ENCODE measurements at places on chromosomes 1 and 21.
A peak's percentile ranks its signal among the peaks of the same experiment; 100 is the strongest.

- no peak for DNase-seq
Measured at GRCh38 chr21:21188513-21189195, 190.4 kb downstream of the NCAM2 start.

DNA sequence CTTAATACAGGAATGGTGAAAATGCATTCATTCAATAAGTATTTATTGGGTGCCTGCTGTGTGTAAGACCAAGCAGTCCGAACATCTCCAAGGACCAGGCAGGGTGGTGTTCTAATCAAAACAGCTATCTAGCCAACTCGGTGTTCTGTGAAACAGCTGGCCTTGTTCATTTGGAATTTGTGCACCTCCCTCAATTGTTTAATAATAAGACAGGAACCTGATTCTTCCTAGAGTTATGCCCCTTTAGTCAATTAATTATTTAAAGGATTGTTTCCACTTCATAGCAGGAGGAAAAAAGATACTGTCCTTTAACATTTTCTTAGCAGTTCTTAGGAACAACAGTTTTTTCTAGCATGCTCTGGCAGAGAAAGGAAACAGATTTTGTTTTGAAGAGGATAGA lies 30.4 kb downstream of the S100A10 start:
- no peak for DNase-seq

DNA sequence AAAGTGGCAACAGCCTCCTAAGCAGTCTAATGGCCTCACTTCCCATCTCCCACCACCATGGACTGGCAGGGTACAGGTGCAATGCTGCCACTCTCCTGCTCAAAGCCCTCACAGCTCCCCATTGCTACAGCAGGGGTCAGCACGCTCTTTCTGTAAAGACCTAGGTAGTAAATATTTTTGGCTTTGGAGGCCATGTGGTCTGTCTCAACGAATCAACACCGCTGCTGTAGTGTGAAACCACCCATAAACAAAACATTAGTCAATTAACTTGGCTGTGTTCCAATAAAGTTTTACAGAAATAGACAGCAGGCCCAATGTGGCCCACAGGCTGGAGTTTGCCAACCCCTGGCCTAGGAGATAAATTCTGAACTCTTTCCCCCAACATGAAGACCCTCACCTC lies 44.6 kb upstream of the TMEM125 start:
- DNase-seq, result no peak

DNA sequence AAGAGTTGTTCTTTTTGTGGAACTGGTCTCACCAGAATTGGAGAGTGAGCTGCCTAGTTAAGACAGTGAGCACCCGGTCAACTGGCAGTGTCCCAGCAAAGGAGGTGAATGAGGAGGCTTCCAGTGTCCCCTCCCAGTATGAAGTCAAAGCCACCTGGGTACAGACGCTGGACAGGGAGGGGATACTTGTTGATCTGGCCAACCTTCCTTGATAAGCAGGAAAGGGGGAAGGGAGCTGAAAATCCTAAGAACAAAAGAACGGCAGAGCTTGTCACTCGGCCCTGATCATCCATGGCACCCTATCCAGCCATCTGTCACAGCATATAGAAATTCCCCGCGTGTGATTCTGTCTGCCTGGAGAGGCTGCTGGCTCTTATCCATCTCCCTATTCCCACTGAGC lies 91.5 kb downstream of the SSBP3 start:
- peak; percentile 31 for DNase-seq

DNA sequence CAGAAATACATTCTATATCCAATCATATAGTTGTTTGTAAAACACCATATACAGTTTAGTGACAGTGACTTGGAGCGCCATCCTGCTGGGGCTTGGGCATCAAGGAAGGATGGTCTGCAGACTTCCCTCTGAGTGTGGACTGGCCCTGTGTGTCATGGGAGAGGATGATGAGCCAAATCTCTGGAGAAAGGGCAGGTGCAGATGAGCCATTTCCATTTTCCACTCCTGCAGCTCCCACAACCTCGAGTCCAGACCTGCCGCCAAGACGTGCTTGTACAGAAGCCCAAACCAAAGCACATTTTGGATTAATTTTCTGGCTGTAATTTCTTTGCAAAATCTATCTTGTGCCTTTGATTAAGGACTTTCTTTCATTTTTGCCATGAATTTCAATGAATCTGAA lies 48.3 kb upstream of the SLC22A15 start:
- DNase-seq, result no peak

GRCh38 chr1:114081437-114082303 lies 72.0 kb downstream of the SYT6 start:
- no peak for DNase-seq

- no peak for DNase-seq
Measured at GRCh38 chr1:175317309-175317708, 124.7 kb upstream of the KIAA0040 start.

DNA sequence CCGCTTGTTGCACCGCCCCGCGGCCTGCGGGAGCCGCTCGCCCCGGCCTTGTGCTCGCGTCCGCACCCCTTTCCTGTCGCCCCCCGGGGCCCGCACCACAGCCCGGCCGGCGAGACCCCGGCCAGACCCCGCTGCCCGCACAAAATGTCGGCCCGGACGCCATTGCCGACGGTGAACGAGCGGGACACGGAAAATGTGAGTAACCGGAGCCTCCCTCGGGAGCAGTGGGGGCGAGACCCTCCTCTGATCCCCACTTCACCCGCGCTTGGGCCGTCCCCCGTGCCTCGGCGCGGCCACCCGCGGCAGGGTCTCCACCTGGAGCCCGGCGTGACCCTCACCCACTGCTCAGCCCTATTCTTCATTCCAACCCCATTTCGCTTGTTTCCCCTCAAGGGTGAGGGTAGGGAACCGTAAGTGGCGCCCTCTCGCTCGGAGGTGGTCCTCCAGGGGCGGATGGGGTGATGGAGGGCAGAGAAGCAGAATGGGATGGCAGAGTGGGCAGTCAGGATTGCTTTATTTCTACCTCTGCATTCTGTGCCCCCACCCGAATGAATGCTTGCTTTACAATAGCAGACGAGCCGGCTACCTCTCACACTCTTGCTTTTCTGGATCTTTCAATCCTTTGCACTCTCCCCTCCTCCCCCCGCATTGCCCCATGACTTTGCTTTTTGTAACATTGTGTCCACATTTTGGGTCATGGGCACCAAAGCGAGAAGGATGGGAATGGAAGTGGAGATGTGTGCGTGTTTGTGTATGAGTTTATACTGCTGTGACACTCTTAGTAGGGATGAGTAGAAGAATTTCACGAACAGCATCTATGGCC lies 954 bp downstream of the MARK1 start:
- peak; percentile 51 for DNase-seq

GRCh38 chr1:244918421-244919319 lies 54.3 kb upstream of the HNRNPU start:
- DNase-seq, result peak; percentile 43

GRCh38 chr1:220451532-220451931 lies 76.4 kb upstream of the MARK1 start:
- DNase-seq, result no peak

GRCh38 chr1:46013581-46013980 lies 118.8 kb downstream of the PIK3R3 start:
- DNase-seq, result no peak

DNA sequence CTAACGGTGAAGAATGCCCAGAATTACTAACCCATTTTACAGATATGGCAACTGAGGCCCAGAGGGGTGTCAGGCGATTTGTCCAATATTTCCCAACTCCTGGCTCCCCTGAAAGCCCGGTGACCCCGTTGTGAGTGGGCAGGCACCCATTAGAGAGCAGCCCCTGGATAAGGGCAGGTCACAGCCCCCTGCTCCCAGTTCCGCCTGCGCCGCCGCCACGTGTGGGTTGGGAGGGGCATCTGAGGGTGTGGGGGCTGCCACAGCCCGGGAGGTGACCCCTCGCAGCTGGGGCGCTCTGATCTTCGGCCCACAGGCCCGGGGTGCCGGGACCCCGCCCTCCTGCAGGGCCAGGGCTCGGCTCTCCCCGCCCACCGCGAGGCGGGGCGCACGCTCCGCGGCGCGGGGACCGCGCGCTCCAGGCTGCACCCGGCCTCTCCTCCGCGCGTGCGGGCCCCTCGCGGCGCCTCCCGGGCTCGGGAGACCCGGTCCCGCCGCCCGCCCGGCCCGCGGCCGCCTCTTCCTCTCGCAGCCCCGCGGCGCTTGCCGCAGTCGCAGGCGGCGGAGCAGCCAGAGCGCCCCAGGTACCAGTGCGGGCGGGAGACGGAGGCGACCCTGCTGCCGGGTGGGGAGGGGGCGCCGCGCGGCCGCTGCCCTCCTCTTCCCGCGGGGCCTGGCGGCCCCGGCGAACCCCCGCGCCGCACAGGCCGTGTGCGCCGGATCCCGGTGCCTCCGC lies at the start of gene HTR6:
Gene HTR6, plus strand, starts transcription at position 423 of the 733 bp plus-strand sequence. CDS start 879 bp downstream, outside the sequence.
- DNase-seq, result peak; percentile 34

GRCh38 chr1:2403273-2403672 lies 9.1 kb downstream of the PEX10 start:
- DNase-seq, result no peak

DNA sequence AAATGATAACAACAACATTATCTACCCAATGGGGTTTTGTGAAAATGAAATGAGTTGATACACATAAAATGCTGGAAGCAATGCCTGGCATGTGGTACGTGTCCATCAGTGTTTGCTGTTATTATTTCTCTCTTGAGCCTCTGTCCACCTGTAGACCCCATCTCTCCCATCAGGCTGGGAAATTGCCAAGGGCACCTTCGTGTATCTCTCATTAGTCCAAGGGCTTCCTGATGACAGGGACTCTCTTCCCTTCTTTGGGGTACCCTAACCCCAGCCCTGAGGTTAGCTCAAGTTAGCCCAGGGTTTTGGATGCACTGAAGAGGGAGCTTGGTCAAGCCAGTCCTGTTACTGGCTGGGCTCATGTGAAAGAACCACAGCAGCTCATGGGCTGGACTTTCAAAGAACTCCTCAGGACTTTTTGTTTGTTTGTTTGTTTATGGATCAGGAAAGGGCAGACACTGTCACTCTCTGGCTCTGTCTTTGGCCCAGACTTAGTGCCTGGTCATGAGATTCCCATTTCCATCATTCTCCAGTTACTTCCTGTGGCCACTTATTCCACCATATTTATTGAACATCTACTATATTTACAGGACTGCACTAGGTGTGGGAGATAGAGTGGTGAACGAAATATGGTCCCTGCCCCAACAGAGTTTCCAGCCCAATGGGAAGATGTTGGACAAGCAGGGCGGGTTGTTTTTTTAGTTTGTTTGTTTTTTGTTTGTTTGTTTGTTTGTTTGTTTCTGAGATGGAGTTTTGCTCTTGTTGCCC lies 57.4 kb downstream of the NAV1 start:
- DNase-seq, result no peak

GRCh38 chr1:55010887-55011217 lies 12.1 kb downstream of the BSND start:
- no peak for DNase-seq

GRCh38 chr1:111212634-111213335 lies 12.3 kb upstream of the DENND2D start:
- DNase-seq, result no peak

- DNase-seq, result peak; percentile 26
Measured at GRCh38 chr1:201268604-201269151, 14.6 kb upstream of the PKP1 start.

- no peak for DNase-seq
Measured at GRCh38 chr1:210855440-210855839, 278.5 kb downstream of the KCNH1 start.

DNA sequence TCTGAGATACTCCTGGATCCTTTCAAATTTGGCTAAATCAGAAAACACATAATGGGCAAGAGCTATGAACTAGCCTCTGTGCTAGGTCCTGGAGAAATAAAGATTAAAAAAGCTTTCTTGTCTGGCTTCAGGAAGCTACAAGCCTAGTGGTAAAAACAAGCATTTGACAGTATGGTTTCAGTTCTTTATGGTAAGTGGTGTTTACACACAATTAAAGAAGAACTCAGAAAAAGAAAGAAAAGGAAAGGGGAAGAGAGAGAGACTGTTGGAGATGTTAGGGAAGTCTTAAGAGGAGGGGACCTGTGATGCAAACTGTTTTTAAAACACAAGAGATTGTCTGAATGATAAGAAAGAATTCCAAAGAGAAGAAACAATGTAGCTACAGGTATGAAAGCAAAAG lies 1.8 kb downstream of the OR10J1 start:
- DNase-seq, result no peak

DNA sequence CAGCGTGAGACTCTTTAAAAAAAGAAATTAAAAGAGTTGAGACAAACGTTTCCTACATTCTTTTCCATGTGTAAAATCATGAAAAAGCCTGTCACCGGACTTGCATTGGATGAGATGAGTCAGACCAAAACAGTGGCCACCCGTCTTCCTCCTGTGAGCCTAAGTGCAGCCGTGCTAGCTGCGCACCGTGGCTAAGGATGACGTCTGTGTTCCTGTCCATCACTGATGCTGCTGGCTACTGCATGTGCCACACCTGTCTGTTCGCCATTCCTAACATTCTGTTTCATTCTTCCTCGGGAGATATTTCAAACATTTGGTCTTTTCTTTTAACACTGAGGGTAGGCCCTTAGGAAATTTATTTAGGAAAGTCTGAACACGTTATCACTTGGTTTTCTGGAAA lies 31.2 kb downstream of the IFNAR1 start:
- DNase-seq, result no peak

DNA sequence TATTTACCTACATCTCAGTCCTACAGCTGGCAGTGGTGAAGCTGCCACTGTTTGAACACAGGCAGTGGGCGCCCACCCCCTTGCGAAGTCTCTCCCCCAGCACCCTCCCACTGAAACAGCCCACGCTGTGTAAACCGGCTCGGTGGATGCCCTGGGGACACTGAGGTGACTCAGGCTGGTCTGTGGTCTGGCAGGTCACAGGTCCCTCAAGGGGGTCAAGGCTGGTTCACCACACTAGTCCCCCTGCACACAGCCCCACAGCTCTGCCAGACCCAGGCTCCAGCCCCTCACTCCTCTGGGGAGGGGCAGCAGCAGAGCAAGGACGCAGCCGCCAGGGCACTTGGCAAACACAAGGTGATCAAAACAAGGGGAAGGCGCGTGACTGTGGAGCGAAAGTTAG lies 7.6 kb downstream of the CHD5 start:
- no peak for DNase-seq

GRCh38 chr1:225909477-225909876 lies 14.6 kb downstream of the PYCR2 start:
- DNase-seq, result no peak

- DNase-seq, result no peak
Measured at GRCh38 chr1:85494074-85494903, 29.3 kb upstream of the DDAH1 start.

- DNase-seq, result no peak
Measured at GRCh38 chr21:38438462-38438893, 59.8 kb downstream of the ERG start.

- DNase-seq, result no peak
Measured at GRCh38 chr21:36706482-36706852, 7.6 kb downstream of the SIM2 start.

- no peak for DNase-seq
Measured at GRCh38 chr1:164748253-164748899, 189.4 kb downstream of the PBX1 start.

DNA sequence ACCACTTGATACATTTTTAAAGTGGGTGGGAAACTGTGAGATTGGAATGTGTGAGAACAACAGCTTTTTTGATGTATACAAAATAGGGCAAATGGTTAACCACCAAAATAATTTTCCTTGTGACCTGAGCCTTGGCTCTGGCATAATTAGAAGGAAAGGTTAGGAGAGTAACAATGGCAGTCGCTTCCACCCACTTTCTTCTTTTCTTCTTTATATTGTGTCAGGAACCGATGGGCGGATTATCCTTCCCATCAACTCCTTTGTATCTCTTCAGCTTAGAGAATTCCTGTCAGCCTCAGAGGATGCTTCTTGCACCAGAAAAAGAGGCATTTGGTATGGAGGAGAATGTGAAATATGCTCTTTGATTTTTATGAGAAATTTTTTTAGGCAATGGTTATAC lies 90.6 kb downstream of the SDCCAG8 start:
- DNase-seq, result no peak

- DNase-seq, result no peak
Measured at GRCh38 chr1:106921186-106921585, 135.3 kb upstream of the PRMT6 start.

All from NCI-H345 (cell line).